ENCODE measurements at places on chromosomes 4 and X.

- no peak for DNase-seq
These were observed 72.2 kb upstream of the PPP3CA start for GRCh38 chr4:101419336-101420135.

DNA sequence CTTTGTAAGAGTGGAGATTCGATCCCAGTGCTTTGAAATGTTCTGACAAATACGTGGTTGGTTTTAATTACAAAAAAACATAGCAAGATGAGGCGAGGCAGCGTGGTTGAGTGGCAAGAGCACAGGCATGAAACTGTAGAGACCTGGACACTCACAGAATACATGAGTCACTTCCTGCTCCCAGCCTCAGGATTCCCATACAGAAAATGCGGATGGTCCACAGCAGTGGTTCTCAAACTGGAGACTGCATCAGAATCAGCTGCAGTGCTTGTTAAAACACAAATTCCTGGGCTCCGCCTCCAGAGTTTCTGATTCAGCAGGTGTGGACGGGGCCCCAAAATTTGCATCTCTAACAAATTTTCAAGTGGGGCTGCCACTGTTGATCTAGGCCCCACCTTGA is 10.1 kb downstream of the OTOP1 start:
- DNase-seq: no peak

GRCh38 chr4:116724249-116724648 is 361.1 kb downstream of the TRAM1L1 start:
- no peak for DNase-seq

- DNase-seq: no peak
These were observed 122.4 kb downstream of the KIT start for GRCh38 chr4:54780149-54780495.

DNA sequence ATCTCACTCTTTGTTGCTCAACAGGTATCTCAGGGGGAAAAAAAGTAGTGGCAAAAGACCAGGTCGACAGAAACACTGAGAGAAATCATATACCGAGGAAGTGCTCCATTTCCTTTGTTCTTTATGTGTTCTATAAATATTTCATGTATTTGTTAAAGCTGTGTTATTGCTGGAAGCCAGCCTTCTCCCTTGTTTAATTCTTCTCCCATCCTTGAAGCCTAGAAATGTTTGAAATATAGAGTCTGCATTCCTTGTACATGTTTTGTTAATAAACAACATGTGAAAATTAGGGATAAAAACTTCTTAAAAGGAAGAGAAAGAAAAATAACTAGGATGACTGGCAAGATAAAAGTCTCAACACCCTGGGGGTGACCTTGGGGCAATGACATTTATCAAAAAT is 186.2 kb downstream of the ANKRD50 start:
- DNase-seq: no peak

DNA sequence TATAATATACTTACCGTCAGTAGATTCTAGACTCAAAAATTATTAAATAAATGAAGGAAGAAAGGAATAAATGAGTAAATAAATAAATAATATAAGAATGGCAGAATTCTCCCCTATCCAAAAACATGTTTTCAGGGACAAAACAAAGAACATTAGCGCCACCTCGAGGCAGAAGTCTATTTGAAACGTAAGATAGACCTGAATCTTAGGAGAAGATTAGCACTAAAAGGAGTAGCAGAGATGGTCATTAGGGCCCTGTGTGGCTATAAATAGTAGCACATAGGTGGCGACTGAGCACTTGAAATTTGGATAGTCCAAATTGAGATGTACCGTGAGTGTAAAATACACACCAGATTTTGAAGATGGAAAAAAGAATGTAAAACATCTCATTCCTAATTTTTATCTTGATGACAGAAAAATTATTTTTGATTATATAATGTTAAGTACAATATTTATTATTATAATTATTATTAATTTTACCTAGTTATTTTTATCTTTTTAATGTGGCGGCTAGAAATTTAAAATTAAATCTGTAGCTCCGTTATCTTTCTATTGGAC is 24.3 kb upstream of the SRD5A3 start:
- DNase-seq: peak; percentile 87

GRCh38 chr4:75675004-75675531 is 1.9 kb upstream of the G3BP2 start:
- no peak for DNase-seq

Measured in AML-193 (cell line).